Fibroblast of skin of right biceps (primary cell): ENCODE measurements at places on chromosomes 12 and 14.

- no peak for DNase-seq
Measured at GRCh38 chr12:12665194-12665593, 30.8 kb downstream of the GPR19 start.

DNA sequence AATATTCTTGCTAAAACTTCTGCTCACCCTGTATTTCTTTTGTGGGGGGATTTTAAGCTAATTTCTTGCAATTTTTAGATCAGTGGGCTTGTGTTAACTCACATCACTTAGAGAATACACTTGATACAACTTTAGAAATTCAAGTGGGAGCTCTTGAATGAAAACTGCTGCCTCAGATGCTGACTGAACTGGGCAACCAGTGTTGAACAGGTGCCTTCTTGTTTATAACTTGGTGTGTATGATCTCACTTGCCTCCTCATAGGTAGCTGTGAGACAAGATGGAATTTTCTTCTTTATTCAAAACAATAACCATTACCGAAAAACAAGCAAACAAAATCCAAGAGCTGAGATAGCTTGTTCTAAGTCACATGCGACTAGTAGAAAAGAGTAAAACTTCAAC lies 63.5 kb downstream of the FGD4 start:
- DNase-seq, result no peak

- peak; percentile 71 for DNase-seq
Measured at GRCh38 chr12:45284096-45284901, 68.4 kb downstream of the ANO6 start.

DNA sequence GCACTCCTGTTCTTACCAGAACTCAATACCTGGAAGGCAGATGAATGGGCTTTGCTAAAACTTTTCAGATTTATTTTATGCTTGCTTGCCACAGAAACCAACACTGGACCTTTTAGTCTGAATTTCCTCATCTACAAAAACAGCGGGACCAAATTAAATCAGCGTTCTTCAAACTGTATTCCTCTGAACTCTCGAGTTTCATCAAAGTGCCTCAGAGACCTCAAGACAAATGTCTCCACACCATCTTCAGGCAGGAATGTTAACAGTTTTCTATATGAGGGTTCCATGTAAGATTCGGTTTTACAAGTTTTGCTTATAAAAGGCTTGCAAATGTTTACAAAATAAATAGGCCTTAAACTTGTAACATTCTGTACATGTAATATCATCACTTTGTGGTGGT lies 74.6 kb downstream of the MED13L start:
- peak; percentile 48 for DNase-seq

DNA sequence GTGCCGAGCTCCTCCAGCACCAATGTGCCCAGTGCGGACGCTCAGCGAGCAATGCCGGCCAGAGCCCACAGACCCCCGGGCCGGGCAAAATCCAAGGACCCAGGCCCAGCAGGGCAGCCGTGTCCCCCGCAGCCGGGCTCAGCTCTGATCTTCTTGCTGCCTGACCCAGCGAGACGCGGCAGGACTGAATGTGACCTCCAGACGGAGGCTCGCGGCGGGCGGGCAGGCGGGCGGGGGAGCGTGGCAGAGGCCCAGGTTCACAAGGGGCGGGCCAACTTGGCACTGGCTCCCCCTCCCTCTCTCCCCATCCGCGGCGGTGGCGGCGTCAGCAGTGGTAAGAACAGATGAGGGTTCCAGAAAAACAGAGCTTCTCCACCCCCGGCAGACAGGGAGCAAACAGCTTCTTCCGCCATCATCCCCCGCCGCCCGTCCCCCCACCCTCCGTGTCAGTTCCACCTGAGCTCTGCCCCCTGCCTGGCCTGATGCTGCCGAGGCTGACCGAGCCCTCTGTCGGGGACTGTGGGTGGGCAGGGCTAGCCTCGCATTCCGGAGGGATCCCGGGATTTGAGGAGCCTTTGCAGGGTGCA lies 94.3 kb downstream of the RFLNA start:
- peak; percentile 85 for DNase-seq

GRCh38 chr12:27000961-27001360 lies 13.2 kb downstream of the TM7SF3 start:
- DNase-seq, result no peak
